ENCODE measurements at places on chromosomes 7 and 10. TPM values are rescaled to one million over a fixed set of nuclear protein-coding genes. Genes with fewer than 3 reads are reported as not detected.

The LSM5 gene
- 133 TPM for total RNA-seq

The ALOX5 gene
- total RNA-seq = 0.93 TPM

The CTAGE8 gene
- 0.58 TPM for total RNA-seq

The UPK3B gene
- total RNA-seq = 0.42 TPM

The LEP gene
- total RNA-seq = not detected

The KCNMA1 gene
- total RNA-seq = 0.31 TPM

The INPP5A gene
- 4.8 TPM for total RNA-seq

The CXCL12 gene
- total RNA-seq = not detected

The ENKUR gene
- total RNA-seq = not detected

The ITPRID1 gene
- total RNA-seq = not detected

The WDFY4 gene
- 0.35 TPM for total RNA-seq

The ZNF365 gene
- 0.53 TPM for total RNA-seq

The OPN4 gene
- total RNA-seq = not detected

The KAZALD1 gene
- total RNA-seq = 0.20 TPM

The PNLIPRP1 gene
- not detected for total RNA-seq

The ZCWPW1 gene
- 4.3 TPM for total RNA-seq

The RP9 gene
- total RNA-seq = 27.7 TPM

The CNTNAP2 gene
- not detected for total RNA-seq

The LIPF gene
- total RNA-seq = not detected

The GRM8 gene
- not detected for total RNA-seq

The SPDYE2 gene
- not detected for total RNA-seq

The STMP1 gene
- 25.7 TPM for total RNA-seq

The DPP6 gene
- not detected for total RNA-seq

The OPN1SW gene
- not detected for total RNA-seq

The RBM20 gene
- 0.07 TPM for total RNA-seq

The USP6NL gene
- 1.9 TPM for total RNA-seq

The TNRC18 gene
- total RNA-seq = 44.7 TPM

The UTF1 gene
- total RNA-seq = not detected

The GATA3 gene
- total RNA-seq = 48.9 TPM

The RGR gene
- not detected for total RNA-seq

The PBLD gene
- 1.7 TPM for total RNA-seq

The HDAC9 gene
- 3.2 TPM for total RNA-seq

The NPY gene
- not detected for total RNA-seq

The FAM107B gene
- total RNA-seq = 138 TPM

The ZMIZ2 gene
- total RNA-seq = 119 TPM

The UNCX gene
- total RNA-seq = not detected

The ANKRD61 gene
- total RNA-seq = not detected

The CHST12 gene
- total RNA-seq = 8.3 TPM

The PRKG1 gene
- total RNA-seq = not detected

The LIPM gene
- total RNA-seq = not detected
